ENCODE measurements at places on chromosomes 3 and 15.

- DNase-seq, result no peak
Measured at GRCh38 chr3:129632977-129633376, 26.5 kb upstream of the PLXND1 start.

GRCh38 chr3:108093021-108093420 is 2.2 kb upstream of the CD47 start:
- no peak for DNase-seq

GRCh38 chr3:29937185-29937584 is 656.3 kb downstream of the RBMS3 start:
- no peak for DNase-seq

DNA sequence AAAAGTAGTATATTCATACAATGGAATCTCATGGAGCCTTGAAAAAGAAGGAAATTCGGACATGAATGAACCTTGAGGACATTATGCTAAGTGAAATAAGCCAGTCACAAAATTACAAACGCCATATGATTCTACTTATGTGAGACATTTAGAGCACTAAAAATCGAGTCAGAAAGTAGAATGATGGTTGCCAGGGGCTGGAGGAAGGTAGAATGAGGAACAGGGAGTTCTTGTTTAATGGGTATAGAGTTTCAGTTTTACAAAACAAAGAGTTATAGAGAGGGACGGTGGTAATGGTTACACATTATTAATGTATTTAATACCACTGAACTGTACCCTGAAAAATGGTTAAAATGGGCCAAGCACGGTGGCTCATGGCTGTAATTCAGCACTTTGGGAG is 19.5 kb downstream of the UBXN7 start:
- DNase-seq, result no peak

DNA sequence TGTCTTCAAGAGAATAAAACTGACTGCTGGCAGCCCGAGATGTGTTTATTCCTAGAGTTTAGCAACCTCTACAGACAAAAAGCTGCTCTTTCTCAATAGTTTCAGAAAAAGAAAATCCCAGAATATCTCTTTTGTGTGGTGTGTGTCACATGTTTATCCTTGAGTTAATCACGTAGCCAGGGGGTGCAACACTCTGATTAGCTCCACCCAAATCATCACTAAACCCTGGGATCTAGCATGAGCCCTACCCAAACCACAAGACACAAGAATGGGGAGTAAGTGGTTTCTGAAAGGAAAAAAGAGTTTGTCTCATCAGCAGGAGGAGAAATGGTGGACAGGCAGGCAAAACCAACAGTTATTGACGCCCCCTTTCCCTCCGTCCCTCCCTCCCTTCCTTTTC is 78.5 kb upstream of the AGBL1 start:
- DNase-seq, result no peak

GRCh38 chr15:90818251-90819210 is 49.9 kb upstream of the FURIN start:
- DNase-seq, result no peak

GRCh38 chr15:69713726-69714559 is 261.3 kb downstream of the RPLP1 start:
- DNase-seq, result peak; percentile 47

GRCh38 chr3:72613871-72614270 is 234.4 kb downstream of the SHQ1 start:
- DNase-seq, result no peak

GRCh38 chr15:93165734-93166470 is 76.9 kb upstream of the RGMA start:
- no peak for DNase-seq
